ENCODE measurements at places on chromosomes 12 and 14.

DNA sequence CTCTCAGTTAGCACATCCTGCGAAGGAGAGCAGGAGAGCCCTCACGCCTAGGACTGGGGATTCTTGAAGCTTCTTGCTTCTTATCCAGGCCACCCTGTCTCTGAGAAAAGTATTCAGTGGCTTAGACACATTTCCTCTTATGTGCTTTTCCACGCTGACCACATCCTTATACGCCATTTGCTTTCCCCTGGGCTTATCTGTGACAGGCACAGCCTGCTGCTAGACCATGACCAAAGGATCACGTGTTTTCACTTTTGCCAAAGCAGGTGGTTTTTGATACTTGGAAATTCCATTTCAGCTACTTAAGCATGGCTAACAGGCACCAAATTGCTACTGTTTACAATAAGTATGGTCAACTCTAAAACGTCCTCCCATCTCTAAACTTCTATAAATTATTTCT lies 587.4 kb downstream of the AACS start:
- no peak for DNase-seq

- no peak for DNase-seq
These were observed 23.2 kb downstream of the SLCO1C1 start for GRCh38 chr12:20718294-20718693.

DNA sequence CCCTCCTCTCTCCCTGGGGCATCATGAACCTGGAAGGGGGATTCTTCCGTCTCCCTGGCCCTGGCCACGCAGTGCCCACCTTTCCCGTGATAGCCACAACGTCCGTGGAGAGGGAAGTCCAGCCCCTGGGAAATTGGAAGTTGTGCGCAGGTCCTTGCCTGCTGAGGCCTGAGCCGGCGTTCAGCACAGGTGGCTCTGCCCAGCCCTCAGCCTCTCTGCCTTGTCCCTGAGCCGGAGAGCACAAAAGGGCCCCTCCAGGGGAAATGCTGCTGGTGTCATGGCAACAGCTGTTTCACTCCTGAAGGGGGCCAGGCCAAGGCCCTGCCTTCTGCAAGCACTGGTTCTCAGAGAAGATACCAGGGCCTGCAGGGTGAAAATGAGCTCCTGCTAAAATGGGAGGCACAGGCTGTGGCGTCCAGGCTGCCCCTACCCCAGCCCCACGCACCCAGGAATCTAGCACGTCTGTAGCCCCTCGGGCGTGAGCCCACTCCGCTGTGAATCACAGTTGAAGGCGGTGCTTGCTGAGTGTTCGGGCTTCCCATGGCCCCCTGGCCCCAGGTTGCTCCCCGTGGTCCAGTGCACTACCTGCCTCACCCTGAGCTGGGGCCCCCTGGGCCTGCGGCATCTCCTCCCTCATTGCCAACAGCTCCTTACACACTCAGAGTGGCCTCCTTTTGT lies 149.4 kb downstream of the ADGRD1 start:
- no peak for DNase-seq

GRCh38 chr14:102840771-102841528 lies 63.7 kb downstream of the TRAF3 start:
- DNase-seq = peak; percentile 24

- DNase-seq = no peak
These were observed 85.8 kb downstream of the LLPH start for GRCh38 chr12:66044731-66045130.

GRCh38 chr12:42607584-42608058 lies 18.1 kb upstream of the PRICKLE1 start:
- no peak for DNase-seq

GRCh38 chr12:109670731-109671130 lies 42.9 kb upstream of the FAM222A start:
- DNase-seq = no peak

DNA sequence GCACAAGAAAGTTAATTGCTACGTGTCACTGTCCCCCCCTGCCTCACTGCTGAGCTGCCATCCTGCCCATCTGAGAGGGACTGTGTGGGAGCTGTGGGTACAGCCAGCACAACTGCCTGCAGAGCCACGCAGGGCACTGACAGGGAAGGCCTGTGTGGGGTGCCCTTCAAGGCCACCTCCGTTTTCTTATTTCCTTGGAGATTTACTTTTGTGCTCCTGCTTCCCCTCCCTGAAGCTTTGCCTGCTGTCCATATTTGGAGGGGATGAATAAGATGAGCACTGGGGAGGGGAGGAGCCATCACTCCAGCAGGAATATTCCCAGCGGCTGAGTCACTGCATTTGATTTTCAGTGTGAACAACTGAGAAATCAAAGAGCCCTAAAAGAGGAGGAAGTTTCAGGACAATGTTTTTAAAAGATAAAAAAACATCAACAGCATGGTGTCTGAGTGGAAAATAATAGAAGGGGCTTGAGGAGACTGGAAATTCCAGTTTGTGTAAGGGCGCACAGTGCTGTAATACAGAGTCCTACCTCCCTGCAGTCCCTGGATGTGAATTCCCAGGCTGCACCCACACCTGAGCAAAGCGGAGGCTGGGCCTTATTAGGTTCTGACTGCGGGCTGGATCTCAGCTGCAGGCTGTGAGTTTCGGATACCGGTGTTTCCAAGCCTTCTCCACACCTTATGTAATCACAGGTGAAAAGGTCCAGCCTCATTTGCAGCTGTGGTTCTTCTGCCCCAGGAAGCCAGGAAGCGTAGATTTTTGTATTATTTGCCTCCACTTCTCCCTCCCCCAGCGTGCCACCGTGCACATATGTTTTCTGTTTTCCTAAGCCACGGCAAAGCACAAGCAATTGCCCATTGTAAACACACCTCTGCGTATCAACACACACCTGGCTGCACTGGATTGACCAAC lies 192.6 kb upstream of the BCL2L14 start:
- DNase-seq = no peak

- no peak for DNase-seq
These were observed 12.3 kb downstream of the SIX1 start for GRCh38 chr14:60636879-60637478.

DNA sequence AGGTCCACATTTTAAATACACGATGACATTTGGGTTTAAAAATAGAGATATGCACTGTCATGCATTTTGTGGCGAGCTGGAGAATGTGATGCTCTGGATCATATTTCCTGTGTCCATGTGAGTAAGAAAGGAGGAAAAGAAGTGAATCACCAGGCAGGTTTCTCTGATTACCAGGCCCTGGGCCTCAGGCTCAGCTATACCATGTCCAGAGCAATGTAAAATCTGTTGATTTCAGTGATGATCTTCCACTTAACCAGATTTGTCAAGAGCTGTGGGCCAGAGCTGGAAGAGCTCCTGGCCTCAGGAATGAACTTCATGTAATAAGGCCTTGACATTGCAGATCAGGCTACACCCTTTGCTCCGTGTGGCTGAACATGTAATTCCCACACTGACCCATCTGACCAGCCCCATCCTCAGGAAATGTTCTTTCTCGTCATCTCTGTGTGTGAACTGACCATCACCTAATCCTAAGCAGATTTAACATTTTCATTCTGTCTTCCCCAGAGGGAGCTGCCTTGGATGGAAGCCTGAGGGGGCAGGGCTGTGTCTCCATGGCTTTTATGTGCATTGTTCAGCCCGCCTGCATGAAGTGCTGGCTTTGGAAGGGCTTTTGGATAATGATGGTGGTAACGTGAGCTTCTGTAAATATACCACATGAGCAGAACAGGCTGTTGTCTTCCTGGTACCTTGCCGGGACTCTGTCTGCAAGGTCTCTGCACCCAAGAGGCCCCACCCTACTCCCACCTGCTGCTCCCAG lies 54.5 kb downstream of the CRACR2A start:
- no peak for DNase-seq

GRCh38 chr14:77139540-77140358 lies 1.8 kb downstream of the ZDHHC22 start:
- peak; percentile 27 for DNase-seq

- peak; percentile 46 for DNase-seq
These were observed at the start of gene MMP17 for GRCh38 chr12:131827961-131828534. Gene MMP17, plus strand, starts transcription at chr12:131828393. Its CDS starts 102 bp downstream, at chr12:131828495.

DNA sequence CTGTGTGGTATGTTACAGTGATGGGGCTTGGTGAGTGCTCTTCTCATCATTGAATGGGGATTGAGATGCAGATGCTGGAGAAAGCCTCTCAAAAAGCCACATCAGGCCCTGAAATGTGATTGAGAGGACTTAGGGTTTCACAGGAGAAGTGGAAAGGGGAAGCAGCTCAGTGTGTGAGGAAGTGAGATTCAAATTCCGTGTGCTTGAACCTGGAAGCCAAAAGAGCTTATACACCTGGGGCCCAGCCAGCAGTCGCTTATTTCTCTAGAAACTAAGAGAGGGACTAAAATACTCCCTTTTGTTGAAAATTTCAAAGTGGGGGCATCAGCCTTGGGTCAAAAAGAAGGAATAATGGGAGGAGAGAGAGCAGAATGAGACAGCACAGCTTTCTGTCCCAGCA lies 39.1 kb upstream of the GZMB start:
- DNase-seq = peak; percentile 40

DNA sequence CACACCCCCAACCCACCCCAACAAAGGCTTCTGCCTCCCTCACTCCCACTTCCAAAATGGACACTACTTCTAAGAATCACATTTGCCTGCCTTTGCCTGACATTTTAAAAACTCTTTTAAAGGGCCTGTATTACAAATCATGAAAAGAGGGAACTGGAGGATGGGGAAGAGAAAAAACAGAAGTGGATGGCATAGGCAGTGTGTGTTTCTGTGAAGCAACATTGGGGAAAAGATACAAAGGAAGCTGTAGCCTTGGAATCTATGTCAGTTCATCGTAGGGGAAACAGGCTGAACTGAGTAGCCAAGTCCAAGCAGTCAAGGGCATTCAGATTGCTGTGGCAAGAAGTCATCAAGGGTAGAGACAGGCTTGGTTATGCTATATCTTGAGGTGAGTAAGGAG lies 273.9 kb downstream of the BTG1 start:
- DNase-seq = no peak

- no peak for DNase-seq
These were observed 136.9 kb downstream of the SLC38A1 start for GRCh38 chr12:46131732-46132469.

GRCh38 chr14:101189266-101189665 lies 285.7 kb upstream of the RTL1 start:
- no peak for DNase-seq

DNA sequence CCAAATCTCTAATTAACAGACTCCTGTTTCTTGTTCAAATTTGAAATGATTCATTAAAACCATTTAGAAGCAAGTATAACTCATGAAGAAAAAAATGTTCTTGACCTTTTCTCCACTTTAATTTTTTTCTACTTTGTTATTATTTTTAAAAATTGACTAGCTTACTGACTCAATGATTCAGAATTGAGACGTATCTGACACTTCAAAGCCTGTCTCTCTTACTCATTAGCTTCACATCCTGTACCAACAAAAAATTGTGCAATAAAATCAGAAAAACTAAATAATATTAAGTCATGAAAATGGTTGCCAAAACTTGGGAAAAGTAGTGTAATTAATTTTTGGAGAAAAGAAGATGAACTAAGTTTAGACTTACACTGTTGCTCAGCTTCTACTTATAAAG lies 331.2 kb downstream of the SLC16A7 start:
- DNase-seq = no peak

DNA sequence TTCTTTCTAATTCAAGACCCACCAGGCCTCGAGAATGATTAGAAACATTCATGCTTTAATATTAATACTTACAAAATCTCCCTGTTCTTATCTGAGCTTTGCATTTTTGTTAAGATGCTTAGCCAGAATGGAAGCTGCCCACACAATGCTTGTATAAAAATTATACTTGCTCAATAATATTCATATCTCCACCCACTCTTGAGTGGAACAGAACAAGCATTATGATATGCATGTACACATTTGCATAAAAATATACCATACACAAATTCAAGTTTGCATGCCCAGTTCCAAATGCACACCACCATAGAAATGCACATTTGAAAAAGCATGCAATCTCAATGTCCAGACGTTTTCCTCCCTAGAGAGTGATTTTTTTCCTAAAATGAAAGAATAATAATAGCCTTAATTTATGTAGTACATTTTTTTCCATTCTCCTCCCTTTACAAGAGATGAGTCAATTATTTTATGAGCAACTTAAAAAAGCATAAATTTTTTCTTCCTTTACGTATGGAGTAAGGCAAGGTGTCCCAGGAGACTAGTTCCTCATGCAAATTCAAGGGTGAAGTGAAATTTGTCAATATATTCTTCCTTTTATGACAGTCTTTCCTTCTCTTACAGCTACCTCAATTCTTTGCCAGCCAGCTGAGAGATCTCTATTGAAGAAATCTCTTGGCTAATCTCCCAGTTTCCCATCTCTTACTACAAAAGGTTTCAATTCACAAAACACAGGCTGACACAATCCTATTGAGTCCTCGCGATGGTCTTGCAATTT lies 313.1 kb upstream of the GARIN6 start:
- DNase-seq = no peak

DNA sequence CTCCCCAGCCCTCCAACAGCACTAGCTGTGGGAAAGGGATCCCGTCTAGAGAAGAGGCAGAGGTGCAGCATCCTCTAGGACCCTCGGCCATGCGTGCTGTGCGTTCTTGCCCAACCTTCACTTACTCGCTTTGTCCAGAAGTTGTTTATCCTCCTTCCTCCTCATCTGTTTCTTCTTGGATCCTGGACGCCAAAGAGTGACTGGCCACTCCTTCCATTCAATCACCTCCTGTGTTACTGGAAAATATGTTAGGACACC lies 140.5 kb downstream of the ZFP36L1 start:
- DNase-seq = no peak

DNA sequence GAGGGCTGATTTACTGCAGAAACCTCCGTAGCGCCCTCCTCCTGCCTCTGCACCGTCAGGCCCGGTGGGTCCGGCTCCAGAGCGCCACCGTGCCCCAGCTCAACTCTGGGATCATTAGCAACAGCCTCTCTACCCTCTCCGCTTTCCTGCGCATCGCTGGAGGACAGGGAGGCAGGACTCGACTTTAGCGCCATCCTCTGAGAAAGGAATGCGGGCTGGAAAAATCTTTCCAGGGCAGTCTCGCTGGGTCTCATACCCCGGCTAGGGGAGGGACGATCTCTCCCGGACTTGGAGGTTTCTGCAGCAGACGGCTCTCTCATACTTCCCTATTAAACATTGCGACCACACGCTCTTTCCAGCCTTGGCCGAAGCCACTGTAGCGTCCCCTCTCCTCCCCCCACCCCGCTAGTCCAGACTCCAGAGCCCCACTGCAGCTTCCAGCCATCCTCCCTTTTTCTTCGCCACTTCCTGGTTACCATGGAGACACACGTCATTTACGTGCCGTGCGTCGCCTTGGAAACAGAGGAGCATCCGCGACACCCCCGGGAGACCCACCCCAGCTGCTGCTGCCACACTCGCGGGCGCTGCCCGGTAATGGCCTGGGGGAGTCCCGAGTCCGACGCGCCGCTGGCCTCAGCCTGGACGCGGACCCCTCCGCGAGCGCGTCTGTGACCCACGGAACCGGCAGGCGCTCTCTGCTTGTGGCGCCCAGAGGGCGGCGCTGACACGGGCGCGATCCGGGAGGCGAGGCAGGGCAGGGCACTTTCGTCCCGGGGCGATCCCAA lies at the start of gene CCDC184:
CCDC184 (plus strand) TSS at position 554 of the 785 bp plus-strand sequence. CDS start 479 bp downstream, outside the sequence.
- DNase-seq = peak; percentile 84

DNA sequence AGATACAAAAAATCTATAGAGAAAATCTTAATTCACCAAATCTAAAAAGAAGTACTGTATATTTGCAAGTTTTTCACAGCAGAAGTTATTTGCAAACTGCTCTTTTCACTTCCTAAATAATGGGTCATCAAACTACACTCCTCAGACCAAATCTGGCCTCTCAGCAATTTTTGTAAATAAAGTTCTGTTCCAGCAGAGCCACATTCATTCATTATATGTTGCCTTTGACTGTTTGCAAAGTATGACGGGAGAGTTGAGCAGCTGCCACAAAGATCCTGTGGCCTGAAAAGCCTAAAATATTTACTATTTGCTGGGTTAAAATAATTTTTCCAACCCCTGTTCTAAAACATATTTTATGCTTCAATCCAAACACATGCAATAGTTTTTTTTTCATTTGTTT lies 1222.3 kb upstream of the SEL1L start:
- no peak for DNase-seq

- DNase-seq = no peak
These were observed 24.1 kb upstream of the PLEKHG3 start for GRCh38 chr14:64680013-64680713.

All from CD4-positive, alpha-beta T cell treated with Interleukin-15 for 1 hour (primary cell).